ENCODE measurements at places on chromosomes 5 and 9.
A peak's percentile ranks its signal among the peaks of the same experiment; 100 is the strongest.

- no peak for DNase-seq
Observed at GRCh38 chr9:34446468-34446891, 11.9 kb downstream of the FAM219A start.

DNA sequence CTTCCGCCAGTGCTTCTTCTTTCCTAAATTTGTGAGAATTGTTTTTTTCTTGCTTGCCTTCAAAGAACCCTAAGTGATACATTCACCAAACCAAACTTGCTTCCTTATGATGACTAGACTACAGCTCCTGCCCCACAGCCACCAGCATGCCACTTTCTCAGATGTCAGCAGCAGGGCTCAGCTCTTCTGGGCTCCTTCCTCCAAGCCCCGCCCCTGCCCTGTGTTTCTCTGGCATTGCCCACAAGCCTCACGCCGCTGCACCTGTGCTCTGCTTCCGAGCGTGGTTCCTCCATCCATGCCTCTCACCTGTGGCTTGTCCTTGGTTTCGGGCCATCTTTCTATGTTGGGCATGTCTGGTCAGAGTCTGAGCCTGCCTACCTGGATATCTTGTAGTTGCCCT is 10.6 kb downstream of the UNC5A start:
- DNase-seq: no peak

DNA sequence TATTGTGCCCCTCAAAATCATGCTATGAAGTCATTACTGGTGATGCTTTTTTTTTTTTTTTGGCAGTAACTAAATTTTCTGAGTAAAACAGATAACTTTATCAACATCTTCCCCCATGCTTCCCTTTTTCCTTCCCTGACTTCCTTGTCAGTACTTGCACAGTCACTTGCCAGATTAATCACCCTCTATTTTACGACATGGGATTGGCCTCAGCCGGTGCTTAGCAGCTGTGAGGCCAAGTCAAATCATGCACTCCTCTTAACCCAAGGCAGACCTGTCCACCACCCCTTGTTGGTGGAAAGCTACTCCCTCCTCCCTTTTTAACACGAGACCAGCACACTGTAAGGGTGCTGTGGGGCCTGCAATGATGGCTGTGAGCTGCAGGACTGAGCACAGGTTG is 118.0 kb upstream of the OTULINL start:
- DNase-seq: no peak

DNA sequence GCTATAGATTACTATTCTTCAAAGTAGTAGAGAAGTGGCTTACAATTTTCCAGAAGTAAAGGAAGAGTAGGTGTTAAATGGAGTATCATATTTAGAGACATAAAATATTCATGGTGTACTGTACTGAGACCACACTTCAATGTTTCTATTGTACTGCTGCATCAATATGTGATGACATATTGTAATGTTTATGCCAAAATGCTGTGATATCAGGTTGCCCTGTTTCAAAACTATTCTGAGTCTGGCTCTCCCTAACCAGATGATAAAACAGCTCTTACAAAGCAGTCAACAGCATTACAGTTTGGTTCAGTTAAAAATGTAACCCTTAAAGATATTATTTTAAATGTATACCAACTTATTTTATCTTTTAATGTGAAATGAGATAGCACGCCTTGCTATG is 30.8 kb upstream of the ACOT12 start:
- DNase-seq: no peak

- no peak for DNase-seq
Observed at GRCh38 chr9:126515001-126515872, 98.5 kb upstream of the LMX1B start.

GRCh38 chr5:148393390-148393741 is 9.6 kb downstream of the FBXO38 start:
- DNase-seq: no peak

- no peak for DNase-seq
Observed at GRCh38 chr5:51326844-51327243, 56.4 kb upstream of the ISL1 start.

DNA sequence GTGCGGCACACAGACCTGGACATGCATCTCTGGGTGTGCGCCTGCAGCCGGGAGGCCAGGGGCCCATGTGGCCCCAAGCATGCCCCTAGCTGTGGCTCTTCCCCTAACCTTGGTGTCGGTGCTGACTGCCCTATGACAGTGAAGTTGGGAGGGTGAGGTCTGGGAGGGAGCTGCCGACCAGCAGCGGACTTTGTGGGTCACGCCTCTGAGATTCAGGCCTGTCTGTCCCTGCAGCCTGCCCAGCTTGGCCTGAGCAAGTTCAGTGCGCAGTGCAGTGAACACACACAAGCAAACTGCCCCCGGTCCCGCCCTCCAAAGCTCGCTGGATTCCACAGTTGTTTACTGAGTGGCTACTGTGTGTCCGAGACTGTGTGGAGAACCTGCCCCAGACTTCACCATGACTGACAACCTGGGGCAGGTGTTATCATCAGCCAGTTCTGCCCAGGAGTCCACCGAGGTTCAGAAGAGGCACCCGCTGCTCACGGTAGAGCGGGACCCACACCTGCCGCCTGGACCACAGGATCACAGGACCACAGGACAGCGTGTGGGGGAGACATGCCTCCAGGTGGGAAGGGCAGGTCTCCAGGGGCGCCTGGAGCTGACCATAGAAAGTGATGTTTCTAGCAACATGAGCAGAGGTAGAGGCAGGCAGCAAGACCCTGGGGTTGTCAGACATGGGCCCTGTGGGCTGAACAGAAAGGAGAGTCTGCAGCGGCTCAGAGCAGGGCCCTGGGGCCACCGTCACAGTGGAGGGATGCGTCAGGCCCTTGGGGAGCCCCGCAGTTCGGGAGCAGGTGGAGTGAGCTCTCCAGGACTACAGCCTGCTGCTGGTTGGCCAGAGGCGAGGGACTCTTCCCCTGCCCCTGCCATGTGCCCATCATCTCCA is 105.1 kb downstream of the PHF2 start:
- peak; percentile 27 for DNase-seq

GRCh38 chr9:6277417-6277816 is 50.8 kb upstream of the TPD52L3 start:
- DNase-seq: no peak

GRCh38 chr9:136156209-136157120 is 37.8 kb upstream of the TMEM250 start:
- no peak for DNase-seq

- no peak for DNase-seq
Observed at GRCh38 chr5:135028791-135029476, 5.1 kb downstream of the PITX1 start.

DNA sequence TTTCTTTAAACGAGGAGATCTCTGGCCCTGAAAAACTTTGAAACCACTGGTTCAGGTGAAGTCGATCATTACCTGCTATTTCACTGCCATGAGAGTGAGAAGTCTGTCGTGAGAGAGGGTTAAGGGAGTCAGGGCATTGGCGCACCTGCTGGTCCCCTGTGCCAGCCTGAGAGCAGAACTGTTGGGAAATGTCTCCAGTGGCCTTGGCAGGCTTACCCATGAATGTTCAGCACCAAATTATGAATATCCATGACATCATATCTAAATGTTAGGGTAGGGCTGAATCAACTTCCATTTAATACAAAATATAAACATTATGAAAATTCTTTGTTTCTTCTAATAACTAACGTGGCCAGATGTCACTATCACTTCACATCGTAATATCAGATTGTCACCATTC is 379.3 kb downstream of the KDM4C start:
- DNase-seq: no peak

- DNase-seq: no peak
Observed at GRCh38 chr5:159543326-159543725, 213.0 kb upstream of the IL12B start.

Data from activated CD4-positive, CD25-positive, alpha-beta regulatory T cell treated with anti-CD3 and anti-CD28 coated beads, Interleukin-2, amount 50 U/mL, for 72 hours (primary cell).